ENCODE measurements at places on chromosomes 6 and 20.

DNA sequence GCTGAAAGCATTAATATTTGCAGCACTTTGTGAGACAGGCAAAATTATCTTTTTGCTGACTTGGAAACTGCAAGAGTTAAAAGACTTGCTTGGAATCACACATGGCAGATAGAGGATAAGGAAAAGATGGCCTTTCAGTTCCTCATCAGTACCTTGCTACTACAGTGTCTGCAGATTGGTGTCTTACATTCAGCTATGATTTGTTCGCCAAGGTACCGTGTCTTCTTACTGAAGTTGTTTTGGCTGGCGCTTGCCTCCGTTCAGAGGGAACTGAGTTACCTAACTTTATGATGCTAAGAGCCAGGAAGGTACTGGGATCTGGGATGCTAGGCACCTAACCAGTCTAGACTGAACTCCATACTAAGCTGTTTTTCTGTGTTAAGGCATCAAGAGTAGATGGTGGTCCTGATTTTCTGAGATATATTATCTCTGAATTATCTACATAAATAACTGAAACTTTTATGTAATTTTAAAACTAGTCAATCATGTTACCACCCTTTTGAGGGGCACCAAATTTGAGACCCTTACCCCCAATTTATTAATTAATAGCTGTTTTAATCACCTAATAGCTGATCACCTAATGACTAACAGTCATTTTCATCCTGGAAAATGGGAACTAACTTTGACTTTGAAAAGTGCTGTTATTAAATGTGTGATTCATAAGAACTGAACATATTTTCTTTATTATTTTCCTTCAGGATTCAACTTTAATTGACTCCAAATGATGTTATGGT is 2.5 kb downstream of the WTAP start:
- no peak for DNase-seq

DNA sequence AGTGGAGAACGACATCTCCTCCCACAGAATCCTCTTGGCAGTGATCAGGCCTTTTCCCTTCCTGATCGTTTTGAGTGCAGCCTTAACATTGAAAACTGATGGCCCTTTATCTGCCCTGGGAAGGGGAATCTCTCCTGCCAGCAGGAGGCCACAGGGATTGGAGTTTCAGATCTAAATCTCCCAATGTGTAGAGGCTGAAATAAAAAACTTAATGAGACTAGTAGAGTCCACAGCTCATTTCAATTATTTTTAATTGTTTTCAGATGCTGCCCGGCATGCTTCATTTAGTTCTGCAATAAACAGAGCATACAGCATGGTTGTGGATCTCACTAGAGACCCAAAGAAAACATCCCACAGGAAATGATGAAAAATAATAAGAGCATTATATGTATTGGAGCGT is 662.2 kb upstream of the HS3ST5 start:
- no peak for DNase-seq

GRCh38 chr6:154842833-154843232 is 109.6 kb downstream of the SCAF8 start:
- no peak for DNase-seq

- no peak for DNase-seq
Measured at GRCh38 chr6:73200735-73201134, 24.6 kb downstream of the KHDC1L start.

DNA sequence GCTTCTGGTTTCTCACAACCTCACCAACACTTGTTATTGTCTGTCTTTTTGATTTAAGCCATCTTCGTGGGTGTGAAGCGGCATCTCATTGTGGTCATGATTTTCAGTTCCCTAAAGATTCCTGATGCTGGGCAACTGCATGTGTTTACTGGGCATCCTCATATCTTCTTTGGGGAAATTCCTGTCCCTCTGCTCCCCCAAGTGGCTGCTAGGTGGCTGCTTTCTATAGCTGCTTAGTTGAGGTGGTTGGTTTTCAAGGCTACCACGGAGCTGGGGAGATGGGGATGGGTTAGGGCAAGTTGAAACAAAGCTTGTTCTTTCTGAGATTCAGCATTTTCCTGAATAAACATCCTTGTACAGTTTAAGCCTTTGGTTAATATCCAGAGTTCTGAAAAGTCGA is 403.9 kb upstream of the SULF2 start:
- no peak for DNase-seq

DNA sequence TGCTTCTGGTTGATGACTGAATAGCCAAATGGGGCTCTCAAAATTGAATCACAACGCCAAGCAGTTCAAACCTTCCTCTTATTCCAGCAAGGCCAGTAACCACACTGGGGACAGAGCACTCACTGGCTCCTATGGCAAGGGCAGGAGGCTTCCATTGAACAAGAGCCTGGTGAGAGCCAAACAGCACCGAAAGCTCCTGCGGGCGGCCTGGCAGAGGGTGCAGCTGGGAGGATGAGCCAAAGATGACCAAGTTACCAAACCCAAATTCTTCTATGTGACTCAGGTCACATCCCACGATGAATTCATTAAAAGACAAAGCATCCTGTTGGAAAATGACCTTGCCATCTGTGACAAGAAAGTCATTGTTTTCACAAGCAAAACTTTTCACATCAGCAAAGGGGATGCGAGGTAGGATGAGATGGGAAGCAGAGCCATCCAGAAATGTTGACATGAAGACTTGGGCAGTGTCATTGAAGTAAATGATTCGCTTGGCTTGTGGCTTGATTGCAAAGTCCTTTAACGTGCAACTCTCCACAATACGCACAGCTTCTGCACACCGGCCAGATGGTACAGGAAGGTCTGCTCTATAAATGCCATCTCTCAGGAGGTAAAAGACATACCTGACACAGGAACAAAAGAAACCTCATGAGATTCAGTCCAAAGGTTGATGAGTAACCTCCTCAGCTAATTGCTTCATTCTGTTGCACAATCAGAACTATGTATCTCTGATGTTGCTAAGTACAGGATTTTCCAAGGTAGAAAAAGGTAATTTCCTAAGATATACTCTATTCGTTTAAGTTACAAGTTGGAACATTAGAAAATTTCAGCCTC is 36.3 kb downstream of the ROS1 start:
- no peak for DNase-seq

GRCh38 chr6:128663238-128663637 is 142.8 kb upstream of the PTPRK start:
- DNase-seq, result no peak

- DNase-seq, result no peak
Measured at GRCh38 chr6:27720607-27721580, 191.3 kb downstream of the OR2B2 start.

DNA sequence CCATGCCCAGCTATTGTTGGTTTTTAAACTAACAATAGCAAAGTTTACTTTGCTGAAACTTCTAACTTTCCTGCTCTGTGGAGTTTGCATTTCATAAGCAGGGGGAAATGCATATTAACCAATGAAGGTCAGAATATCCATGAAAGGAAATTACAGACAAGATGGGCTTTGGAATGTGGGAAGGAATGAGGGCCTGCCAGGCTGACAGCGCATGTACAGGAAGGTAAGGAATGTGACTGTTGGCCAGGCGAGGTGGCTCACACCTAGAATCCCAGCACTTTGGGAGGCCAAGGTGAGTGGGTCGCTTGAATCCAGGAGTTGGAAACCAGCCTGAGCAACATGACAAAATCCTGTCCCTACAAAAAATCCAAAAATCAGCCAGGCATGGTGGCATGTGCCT is 49.6 kb downstream of the CDK5RAP1 start:
- DNase-seq, result no peak

DNA sequence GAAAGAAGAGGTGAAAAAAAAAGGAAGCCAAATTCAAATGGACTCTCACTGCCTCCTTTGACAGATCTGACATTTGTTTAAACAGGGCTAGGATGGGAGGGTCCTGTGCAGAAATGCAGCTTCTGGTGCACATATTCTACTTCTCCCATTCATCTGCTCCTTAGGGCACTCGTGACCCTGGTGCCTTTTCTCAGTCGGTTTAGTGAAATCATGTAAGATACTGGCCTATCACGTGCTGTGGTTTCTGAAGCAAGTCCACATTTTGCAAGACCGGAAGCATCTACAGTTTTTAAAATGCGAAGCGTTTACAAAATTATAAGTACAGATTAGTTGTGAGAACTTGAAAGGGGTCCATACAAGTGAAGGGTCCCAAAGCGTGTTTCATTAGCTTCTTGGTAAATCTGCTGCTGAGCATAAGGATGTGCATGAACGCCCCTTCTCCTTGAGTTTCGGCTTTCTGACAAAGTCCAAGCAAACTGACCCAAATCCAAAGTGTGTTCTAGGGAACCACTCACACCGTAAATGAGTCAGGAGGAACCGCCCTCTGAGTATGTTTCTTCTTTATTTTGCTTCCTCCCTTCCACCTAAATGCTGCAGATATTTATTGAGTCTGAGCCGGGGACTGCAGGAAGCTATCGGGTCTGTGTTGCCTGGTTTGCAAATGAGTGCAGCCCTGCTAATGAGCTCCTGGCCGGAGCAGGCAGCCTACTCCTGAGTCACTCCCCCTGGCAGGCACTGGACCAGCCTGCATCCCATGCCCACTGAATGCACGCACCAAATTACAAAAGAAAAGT is 323.8 kb upstream of the JARID2 start:
- no peak for DNase-seq

DNA sequence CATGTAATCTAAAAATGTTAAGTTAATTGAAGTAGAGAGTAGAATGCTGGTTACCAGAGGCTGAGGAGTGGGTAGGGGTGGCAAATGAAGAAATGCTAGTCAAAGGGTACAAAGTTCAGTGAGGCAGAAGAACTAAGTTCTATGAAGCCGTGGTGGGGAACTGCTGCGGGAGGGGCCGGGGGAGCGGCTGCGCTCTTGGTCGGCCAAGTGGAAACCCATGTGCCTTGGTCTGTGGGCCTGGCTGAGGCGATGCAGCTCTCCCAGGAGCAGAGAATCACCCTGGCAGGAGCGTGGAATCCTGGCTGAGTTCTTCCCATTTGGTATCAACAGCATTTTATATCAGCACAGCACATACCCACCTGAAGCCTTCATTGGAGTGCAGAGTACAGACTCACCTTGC is 22.3 kb downstream of the TTLL2 start:
- no peak for DNase-seq

DNA sequence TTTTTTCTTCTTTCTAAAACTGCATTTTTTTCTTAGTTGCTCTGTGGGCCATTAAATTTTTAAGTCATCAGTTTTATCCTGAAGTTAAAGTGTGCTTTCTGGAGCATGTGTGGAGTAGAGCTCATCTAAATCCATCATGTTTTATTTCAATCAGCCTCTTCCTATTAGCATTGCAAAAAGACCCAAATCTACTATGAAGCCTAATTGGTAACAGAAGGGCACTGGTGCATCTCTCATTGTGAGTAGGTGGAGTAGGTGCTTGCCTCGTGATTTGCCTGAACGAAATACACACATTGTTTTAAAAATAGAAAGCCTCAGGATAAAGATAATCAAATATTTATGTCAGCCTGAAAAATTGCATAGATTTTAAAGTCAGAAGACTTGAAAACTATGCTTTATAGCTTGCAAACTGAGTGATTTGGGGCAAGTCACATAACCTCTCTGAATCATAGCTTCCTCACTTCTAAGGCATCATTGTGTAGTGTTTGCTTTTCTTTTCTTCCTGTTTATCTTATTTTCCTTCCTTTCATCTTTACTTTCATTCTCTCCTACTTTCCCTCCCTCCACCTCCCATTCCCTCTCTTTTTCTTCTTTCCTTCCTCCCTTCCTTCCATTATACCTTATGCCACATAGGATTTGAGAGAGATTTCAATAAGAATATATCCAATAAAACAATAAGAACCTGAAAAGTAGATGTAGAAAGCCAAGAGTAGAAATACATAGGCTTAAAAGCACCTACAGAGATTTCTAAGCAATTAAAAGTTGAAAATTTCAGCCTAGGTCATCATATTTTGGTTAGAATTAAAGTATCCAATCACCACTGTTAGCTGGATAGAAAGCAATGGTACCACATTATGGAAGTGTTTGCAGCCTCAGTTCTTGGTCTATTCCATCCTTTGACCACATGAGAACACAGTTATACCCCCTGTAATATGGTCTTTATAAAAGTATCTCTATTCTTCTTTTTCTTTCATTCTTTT is 49.6 kb upstream of the RNF146 start:
- no peak for DNase-seq

DNA sequence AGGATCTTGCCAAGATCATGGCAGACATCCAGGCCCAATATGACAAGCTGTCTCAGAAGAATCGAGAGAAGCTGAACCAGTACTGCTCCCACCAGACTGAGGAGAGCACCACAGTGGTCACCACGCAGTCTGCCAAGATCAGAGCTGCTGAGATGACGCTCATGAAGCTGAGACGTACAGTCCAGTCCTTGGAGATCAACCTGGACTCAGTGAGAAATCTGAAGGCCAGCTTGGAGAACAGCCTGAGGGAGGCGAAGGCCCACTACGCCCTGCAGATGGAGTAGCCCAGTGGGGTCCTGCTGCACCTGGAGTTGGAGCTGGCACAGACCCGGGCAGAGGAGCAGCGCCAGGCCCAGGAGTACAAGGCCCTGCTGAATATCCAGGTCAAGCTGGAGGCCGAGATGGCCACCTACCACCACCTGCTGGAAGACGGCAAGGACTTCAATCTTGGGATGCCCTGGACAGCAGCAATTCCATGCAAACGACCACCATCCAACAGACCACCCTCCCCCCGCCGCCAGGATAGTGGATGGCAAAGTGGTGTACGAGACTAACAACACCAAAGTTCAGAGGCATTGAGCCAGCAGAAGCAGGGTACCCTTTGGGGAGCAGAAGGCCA is 44.7 kb upstream of the GRM4 start:
- DNase-seq, result no peak

- no peak for DNase-seq
Measured at GRCh38 chr20:57455386-57455785, 64.2 kb downstream of the RBM38 start.

DNA sequence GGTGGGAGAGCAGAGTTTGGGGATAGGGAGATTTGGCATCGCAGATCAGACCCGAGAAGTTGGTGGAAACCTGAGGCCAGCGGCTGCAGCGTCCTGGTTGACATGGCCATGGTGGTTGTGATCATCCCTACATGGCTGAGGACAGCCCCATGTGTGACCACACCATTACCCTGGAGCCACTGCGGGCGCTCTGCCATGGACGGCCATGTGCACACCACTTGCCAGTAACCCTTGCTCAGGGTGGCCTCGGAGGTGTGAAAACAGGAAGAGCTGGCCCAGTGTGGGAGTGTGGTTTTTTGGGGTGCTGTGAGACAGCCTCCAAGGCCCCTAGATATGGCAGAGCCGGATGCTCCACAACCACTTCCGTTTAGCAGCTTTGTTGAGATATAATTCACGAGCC is 64.4 kb downstream of the TMEM242 start:
- DNase-seq, result no peak

- no peak for DNase-seq
Measured at GRCh38 chr6:20949138-20949537, 414.9 kb downstream of the CDKAL1 start.

DNA sequence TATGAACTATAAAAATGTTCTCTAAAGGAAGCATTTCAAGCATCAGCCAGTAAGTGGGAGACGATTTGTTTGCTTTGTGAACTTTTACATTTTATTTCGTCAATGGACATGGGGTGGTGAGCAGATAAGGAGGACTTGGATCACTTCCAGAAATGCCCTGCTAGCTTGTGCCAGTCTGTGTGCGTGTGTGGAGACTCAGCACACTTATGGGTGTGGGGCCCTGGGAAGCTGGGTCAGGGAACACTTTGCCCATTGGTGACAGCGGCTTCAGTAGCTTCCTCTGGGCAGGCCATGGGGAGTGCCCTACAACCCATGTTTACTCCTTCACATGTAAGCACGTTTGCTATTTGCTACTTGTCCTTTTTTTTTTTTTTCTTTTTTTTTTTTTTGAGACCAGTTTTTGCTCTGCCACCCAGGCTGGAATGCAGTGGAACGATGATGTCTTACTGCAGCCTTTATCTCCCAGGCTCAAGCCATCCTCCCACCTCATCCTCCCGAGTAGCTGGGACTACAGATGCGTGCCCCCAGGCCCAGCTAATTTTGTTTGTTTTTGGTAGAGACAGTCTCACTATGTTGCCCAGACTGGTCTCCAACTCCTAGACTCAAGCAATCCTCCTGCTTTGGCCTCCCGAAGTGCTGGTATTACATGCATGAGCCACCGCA is 24.2 kb downstream of the PRDM1 start:
- DNase-seq, result no peak
